ENCODE measurements at places on chromosomes 7 and 10.
A peak's percentile ranks its signal among the peaks of the same experiment; 100 is the strongest.

GRCh38 chr7:45163692-45164052 is 6.1 kb downstream of the RAMP3 start:
- DNase-seq, result no peak

DNA sequence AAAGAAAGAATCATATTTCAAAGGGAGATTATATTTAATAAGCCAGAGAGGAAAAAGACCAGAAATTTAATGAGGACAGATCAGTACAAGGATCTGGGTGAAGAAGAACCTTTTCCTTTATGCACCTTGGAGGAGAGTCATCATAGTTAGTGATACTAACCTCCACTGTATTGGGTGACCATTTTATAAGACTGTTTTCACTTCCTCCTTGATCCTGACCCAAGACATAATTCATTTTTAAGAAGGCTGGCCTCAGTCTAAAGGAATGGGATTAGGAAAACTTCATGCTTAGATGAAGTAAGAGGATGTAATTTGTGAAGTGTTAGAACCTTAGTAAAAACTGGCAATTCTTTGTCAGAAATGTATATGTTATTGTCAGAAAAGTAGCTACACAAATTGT is 68.6 kb downstream of the ADAM22 start:
- no peak for DNase-seq

DNA sequence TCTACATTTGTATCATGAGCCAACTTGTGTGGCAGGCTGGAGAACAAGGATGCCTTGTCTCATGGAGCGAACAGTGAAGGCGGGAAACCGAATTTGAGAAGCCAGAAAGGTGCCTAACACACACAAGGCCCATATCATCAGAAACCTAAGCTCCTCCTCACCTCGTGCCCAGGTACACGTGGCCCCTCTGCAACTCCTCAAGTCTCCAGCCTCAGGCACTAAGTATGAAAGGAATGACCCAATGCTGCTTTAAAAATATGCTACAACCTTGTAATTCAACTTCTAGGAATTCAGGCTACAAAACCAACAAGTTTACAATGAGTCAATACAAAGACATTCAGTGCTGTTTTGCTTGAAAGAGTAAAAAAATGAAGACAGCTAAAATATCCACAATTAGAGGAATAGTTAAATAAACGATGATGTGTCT is 95.7 kb downstream of the CDK6 start:
- DNase-seq, result peak; percentile 93

DNA sequence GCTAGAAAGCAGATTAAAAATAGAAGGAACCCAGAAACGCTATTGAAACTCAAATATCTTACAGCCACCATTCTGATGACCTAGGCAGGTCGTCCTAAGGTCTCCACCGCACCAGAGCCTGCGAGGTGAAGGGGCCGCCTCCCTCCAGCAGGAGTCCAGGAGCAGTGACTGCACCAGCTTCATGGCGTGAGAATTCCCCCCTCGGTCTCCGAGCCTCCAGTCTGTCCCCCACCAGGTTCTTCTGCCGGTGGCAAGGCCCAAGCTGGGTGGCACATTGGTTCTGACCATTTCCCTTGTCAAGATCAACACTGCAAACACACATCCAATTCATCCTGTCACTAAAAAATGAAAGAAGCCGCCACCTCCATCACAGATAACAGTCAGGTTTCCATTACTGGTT is 98.7 kb downstream of the DIP2C start:
- DNase-seq, result no peak

DNA sequence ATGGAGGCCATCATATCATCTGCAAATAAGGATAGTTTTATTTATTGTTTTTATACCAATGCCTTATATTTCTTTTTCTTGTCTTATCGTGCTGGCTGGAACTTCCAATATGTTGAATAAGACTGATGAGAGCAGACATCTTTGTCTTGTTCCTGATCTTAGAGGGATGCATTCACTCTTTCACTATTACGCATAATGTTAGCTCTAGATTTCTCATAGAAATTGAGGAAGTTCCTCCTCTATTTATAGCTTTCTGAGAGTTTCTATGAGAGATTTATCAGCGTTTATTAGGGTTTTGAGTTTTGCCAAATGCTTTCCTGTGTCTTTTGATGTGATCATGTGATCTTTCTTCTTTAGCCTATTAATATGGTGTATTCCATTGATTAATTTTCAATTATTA is 49.3 kb downstream of the COL28A1 start:
- no peak for DNase-seq

DNA sequence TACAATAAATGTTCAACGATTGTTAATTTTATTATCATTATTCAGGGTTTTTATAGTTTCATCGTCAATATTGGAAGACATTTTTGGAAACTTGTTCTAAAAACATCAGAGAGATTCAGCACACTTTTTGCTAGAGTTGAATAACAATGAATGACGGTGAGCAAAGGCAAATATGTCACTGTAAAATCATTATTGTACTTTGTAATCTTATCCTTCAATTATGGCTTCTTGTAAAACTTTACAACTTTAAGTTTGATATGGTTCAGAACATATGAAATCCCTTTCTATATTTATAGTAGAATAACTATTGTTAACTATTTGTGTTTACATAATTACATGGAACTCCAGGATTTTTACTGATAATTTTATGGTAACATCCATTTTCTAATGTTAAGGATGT is 167.8 kb upstream of the SEMA3A start:
- no peak for DNase-seq

DNA sequence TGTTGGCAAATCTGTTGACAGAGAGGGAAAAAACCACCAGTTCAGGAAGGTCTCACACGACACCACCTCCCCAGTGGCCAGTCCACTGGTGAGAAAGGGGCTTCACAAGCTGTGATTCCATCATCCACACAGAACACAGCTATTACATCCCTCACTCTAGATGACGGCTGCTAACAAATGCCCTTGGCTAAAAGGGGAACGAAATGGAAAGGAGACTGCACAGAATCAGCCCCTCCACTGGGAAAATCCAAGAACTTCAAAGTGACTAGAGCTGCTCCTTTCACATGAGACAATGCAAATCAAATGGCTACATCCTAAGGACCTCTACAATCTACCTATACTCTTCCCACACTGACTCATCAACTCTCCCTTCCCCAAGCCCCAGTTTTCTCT is 5.6 kb downstream of the PARP12 start:
- no peak for DNase-seq

GRCh38 chr7:149713061-149713730 is 60.2 kb downstream of the ZNF467 start:
- no peak for DNase-seq

- peak; percentile 50 for DNase-seq
These were observed 54.3 kb upstream of the TNRC18 start for GRCh38 chr7:5477723-5478531.

DNA sequence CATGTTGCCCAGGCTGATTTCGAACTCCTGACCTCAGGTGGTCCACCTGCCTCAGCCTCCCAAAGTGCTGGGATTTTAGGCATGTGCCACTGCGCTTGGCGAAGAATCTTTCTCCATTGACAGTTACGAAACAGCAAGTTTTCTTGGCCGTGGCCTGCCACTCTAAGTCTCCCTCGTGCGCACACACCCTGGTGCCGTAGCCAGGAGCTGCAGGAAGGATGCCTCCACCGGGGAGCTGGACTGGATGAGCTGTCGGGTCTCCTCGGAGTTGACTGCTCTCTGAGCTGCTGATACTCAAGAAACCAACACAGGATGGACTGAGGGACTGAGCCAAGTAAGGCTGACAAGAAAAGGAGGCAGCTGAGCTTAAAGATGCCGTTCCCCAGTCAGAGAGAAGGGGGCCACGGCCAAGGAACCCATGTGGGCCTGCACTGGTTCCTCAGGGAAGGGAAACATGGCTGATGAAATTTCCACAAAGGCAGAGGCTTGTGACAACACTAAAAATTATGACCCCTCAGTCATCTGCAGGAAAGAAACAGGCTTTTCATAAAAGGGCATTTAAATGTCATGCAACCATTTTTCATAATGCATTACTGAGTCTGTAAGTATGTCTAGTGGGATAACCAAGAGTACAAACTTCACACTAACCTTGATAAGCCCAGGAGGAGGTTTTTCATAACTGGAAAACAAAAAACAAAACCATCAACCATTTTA is 27.7 kb upstream of the FKBP9 start:
- no peak for DNase-seq

GRCh38 chr7:87499494-87499893 is 24.0 kb upstream of the ABCB4 start:
- no peak for DNase-seq

DNA sequence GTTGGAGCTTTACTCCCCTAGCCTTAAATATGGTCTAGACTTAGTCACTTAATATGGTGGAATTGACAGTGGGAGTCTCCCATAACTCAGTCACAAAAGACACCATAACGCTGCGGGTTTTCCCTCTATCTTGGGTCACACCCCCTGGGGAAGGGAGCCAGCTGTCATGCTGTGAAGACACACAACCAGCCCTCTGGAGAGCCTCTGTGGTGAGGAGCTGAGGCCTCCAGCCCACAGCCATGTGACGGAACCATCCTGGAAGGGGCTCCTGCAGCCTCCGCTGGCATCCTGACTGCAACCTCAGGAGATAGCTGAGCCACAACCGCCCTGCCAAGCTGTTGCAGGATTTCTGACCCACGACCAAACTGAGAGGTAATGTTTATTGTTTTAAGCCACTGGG is 37.9 kb downstream of the PAXIP1 start:
- DNase-seq, result no peak

DNA sequence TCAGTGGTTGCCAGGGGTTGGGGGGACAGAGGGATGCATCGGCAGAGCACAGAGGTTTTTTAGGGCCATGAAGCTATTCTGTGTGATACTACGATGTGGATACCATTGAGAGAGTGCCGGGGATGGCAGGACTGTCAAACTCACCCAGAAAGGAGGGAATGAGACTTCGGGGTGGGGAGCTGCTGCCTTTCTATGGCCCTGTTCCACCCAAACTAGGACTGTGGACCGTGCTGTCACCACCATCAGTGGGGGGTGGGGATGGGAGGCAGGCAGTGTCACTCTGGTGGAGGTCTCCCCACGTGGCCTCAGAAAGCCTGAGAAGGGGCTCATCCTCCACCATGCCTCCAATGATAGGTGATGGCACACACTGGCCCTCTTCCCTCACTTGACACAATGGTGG is 146.2 kb downstream of the PTPN20 start:
- no peak for DNase-seq

GRCh38 chr7:140053812-140054539 is 8.8 kb downstream of the PARP12 start:
- no peak for DNase-seq

DNA sequence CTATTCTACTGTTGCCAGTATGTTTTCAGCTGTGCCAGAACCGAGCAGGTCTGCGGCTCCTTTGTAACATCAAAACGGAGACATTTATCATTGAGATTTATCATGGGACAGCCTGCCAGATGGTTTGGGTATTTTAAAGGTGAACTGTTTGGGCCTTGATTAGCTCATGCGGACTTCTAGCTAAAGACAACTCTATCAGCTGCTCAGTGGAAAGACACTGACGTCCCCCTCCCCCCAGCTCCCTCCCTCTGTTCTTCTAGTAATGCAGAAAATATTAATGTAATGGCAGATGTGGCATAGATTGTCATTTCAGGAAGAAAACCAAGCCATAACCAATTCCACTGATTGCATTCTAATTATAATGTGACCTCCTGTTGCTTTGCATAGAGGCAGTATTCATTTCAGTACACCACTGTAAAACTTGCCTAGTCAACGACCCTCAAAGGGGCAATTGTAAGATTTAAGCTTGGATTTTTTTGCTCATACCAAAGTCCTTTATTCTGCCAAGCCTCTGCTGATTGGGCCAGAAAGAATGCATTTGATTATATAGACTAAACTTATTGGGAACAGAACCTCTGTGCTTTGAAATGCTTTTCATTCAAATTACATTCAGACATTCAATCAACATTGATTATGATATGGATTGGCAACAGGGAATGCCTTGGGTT is 966.8 kb downstream of the LRMDA start:
- DNase-seq, result peak; percentile 13

GRCh38 chr7:158611541-158611940 is 23.9 kb upstream of the PTPRN2 start:
- no peak for DNase-seq

DNA sequence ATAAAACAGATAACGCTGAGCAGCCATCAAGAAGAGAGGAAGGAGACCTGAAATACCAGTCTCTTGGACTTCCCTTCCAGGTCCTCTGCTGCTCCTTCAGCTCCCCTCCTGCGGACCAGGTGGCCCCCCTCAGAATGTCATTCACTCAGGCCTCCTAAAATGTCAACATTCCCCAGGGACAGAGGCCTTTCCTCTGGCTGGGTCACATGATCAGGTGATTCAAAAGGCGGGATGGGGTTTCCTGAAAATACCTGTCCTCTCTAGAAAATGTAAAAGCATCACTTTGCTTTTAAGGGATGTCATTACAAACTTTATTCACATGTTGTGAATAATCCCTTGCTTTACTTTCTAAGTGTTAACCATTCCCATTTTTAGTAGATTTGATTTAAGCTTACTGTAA is 311.1 kb downstream of the INHBA start:
- DNase-seq, result no peak

DNA sequence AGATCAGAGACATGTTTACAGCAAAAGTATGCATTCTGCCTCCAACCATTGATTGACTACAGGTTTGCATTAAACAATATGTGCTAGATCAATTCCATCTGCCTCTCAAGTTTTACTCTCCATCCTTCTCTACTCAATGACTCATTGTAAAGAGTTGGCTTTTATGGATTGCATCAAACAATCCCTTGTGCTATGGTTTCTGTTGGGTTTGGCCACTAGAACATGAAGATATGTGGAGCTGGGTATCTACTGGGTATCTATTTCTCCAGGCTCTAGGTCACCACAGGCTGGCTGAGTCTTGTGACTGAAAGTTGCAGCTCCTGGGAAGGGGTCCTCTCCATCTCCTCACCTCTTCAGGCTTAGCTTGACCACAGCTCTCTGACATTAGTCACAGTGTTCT is 204.7 kb downstream of the DGKI start:
- no peak for DNase-seq

- DNase-seq, result no peak
These were observed 500.9 kb downstream of the NEBL start for GRCh38 chr10:20396205-20396604.

DNA sequence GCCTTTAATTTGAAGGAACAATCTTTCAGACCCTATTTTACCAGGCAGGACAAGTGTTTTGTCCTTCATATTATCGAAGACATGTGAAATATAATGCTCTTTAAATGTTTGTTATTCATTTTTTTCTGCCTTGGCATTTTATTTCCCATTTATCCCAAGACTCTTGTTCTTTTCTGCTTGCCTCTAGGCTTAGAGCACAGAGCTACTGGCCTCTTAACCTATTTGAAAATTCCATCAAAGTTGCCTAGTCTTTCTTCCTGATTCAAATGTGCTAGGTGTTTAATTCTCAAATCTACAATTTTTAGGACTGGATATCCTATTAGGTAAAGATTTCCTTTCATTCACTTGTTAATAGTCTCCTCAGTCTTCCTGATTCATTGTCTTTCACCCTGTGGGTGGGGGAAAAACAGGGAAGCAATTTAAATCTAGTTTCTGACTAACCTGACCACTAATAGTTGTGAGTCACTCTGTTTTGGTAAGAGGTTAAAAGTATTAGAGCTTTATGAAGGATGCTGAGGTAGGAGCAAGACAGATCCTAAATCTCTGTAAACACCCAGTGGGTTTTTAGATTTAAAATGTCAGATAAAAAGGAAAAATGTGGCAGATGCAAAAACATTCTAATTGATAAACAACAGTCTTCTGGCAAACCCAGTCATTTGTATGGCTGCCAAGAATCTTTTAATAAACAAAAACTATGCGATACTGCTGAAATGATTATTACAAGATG is 1.5 kb downstream of the LIPK start:
- DNase-seq, result peak; percentile 70

GRCh38 chr7:108415084-108415483 is 41.2 kb downstream of the NRCAM start:
- DNase-seq, result no peak

GRCh38 chr10:57188846-57189245 is 827.8 kb upstream of the ZWINT start:
- DNase-seq, result no peak

GRCh38 chr10:62681211-62681940 is 123.1 kb upstream of the ADO start:
- DNase-seq, result no peak

Data from fibroblast of skin of back (primary cell).